Head of caudate nucleus (tissue), 42 donors: ENCODE measurements at places on chromosomes 2 and 18.
A peak's percentile ranks its signal among the peaks of the same experiment; 100 is the strongest.

GRCh38 chr18:50722311-50722710, 97.5 kb downstream of the MRO start:
- no peak for DNase-seq

- no peak for DNase-seq
These were observed 3.9 kb downstream of the RPS7 start for GRCh38 chr2:3578987-3579386.

DNA sequence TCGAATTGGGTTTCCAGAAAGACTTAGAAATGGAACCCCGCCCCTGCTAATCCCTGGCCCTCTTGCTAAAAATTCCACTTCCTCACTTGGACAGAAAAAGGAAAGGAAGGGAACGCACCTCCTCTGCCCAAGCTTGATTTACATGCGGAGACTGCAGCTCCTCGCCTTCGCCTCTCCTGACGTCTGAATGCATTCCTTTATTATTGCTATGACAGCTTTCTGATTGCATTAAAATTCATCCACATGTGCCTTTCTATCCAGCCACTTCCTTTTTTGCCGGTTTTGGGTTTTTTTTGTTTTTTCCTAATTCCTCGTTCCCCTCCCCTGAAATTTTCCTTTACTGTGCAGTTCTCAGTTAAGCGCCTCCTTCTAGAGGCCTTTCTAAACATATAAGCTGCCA, 287.8 kb downstream of the CELF4 start:
- DNase-seq = peak; percentile 63

GRCh38 chr2:85675427-85675826, 7.4 kb upstream of the SFTPB start:
- no peak for DNase-seq

- DNase-seq = peak; percentile 67
These were observed 172.2 kb upstream of the HAAO start for GRCh38 chr2:42964439-42965083.

DNA sequence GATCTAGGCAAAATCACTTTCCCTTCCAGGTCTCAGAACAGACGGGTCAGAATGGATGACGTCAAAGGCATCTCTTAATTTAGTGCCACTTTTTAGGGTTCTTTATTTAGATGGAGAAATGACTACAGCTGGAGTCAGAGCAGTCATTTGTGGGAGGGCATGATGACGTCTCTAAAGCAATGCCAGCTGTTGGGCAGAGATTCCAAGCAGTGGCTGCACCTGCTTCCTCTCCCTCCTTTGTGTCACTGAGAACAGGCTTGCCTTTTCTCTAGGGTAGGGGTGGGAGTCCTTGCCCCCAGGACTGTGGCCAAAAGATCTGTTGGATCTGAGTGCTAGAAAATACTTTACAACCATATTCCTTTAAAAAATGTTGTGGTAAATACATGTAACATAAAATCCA, 28.7 kb upstream of the SKOR2 start:
- no peak for DNase-seq

GRCh38 chr2:197152451-197153228, 157.9 kb downstream of the ANKRD44 start:
- no peak for DNase-seq

GRCh38 chr2:220393711-220394110, 766.3 kb downstream of the SLC4A3 start:
- DNase-seq = no peak

DNA sequence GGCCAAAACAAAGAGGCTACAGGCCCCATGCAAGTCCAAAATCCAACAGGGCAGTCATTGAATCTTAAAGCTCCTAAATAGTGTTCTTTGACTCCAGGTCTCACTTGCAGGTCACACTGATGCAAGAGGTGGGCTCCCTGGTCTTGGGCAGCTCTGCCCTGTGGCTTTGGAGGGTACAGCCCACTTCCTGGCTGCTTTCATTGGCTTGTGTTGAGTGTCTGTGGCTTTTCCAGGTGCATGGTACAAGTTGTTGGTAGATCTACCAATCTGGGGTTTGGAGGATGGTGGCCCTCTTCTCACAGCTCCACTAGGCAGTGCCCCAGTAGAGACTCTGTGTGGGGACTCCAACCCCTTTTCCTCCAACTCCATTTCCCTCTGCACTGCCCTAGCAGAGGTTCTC, 115.8 kb upstream of the ALKAL2 start:
- no peak for DNase-seq

- DNase-seq = no peak
These were observed 464.3 kb upstream of the ID2 start for GRCh38 chr2:8217468-8218030.

GRCh38 chr18:75134611-75134975, 74.3 kb downstream of the PTGR3 start:
- no peak for DNase-seq

GRCh38 chr18:51751901-51752300, 554.4 kb upstream of the MEX3C start:
- no peak for DNase-seq

- DNase-seq = no peak
These were observed 178.3 kb downstream of the TRIB2 start for GRCh38 chr2:12895017-12895416.

GRCh38 chr2:172215172-172215935, 112.7 kb upstream of the DLX2 start:
- peak; percentile 63 for DNase-seq

- DNase-seq = no peak
These were observed 5.1 kb downstream of the AGPS start for GRCh38 chr2:177397481-177398289.

DNA sequence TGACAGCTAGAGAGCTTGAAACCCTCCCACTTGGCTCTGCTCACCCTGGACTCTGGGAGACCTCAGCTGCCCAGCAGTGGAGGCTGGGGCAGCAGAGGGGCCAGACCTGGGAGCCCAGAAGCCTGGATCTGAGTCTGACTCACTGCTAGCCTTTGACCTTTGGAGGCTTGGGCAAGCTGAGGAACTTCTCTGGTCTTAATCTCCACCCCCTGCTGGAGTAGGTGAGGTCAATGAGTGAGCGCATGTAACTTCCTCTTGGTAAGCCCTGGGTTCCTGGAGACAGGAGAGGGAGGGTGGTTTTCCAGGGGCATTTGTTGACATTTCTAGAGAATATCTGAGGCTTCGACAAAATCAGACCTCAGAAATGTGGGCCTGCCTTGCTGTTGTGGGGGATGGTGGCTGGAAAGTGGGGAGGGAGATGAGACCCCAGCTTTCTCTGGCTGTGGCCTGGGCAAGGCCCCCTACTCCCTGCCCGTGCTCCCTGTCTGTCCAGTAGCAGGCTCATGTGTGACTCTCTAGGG, 73.0 kb upstream of the YWHAQ start:
- DNase-seq = no peak

- no peak for DNase-seq
These were observed 986.5 kb downstream of the TDRD15 start for GRCh38 chr2:22110244-22110651.

GRCh38 chr2:229980431-229981184, 58.3 kb downstream of the FBXO36 start:
- peak; percentile 28 for DNase-seq

DNA sequence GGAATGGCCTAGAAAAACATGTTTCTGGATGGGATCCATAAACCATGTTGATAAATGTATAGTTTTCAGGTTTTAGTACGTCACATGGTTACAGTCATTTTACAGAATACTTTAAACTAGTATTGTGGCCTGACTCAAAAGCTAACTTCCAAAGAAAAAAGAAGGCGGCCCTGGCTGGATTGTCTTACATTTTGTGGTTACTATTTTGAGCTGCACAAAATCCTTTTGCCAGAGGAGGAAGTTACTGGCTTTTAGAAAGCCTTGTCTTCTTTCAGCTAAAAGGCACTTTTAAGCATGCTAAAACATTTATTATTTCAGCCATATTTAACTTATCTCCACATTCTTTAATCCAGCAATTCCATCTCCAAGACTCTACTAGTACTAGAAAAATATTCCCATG, 227.9 kb downstream of the CDH2 start:
- no peak for DNase-seq

DNA sequence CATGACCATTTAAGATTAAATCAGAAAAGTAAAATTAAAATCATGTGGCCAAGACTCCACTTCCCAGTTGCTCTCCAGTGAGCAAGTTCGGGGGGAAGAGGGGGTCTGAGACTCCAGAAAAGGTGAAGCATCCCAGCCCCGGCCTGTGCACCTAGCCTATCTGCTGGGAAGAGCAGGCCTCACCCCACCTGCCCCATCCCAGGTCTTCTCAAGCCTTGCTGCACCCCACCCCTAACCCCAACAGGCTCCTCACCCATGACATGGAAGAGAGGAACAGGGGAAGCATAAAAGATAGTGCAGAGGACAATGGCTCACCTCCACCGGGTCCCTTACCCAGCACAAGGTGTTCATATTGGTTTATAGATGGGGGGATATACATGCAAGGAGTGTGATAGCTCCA, 14.6 kb downstream of the CIB4 start:
- no peak for DNase-seq

- DNase-seq = no peak
These were observed at the start of gene HOXD10 for GRCh38 chr2:176115883-176116813. Gene HOXD10 (plus strand): TSS chr2:176116778. CDS start chr2:176116834, 56 bp downstream.

DNA sequence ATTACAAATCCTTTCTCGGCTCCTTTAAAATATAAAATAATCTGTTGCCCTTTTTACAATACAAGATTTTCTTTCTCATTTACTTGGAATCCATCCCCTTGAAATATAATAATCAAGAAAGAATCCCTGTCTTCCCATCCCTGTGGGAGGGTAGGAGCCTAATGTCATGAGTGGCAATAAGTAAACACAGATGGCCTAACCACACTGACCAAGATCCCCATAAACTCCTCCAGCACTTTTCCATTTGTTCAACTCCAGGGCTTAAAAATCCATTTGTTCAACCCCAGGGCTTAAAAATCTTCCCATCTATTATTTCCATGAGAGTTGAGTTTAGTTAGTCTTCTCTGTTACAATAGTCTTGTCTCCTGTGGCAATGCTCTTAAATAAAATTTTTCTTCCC, 297.6 kb downstream of the CDH7 start:
- no peak for DNase-seq

DNA sequence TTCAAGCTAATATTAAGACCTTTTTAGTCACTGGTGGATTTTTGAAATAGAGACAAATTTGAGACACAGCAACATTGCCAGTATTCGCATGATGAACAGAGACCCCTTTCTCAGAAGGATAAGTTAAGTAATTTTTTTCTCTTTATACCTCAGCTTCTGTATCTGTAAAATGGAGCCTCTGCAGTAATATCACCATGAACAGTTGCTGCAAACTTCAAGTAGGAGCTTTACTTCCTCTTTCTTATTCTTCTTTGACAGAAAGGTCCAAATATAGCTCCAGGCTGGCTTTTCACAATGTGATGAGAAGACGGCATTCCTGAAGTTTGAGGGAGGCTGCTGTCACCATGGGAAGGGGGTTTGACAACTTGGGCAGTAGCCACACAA, 158.7 kb downstream of the TDRD15 start:
- DNase-seq = no peak

DNA sequence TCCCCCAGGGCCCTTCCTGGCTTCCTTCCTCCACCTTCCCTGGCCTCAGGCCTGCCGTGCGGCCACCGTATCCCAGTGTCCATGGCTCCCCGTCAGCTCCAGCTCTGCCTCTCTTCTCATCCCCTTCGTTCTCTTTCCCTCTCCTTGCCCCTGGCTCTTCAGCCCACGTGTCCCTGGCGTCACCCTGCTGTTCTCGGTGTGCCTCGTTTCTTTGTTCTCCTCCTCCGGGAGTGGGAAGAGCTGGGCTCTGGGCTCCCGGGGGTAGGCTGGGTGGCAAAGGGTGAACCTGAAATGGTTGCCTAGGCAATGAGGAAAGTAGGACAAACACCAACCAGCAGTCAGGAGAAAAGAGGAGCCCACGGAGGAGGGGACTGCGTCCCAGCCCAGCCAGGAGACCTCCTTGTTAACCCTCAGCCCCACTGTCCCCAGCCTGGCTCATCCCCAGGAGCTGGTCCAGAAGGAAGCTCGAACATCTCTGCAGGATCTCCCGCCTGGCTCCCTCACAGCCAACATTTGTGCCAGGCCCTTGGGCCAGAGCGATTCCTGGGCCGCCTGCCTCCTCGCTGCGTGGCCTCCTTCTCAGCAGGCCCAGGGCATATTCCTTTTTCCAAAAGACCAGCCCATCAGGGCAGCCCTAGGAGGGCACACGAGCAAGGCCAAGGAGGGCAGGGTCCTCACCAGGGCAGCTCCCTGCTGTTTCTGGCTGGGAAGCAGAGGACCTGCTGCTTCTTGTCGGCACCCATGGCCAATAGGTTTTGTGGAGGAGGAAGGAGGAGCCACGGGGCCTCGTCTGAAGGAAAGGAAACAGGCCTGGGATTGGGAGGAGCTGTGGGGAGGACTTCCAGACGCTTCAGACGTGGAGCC, 30.9 kb upstream of the DNMT3A start:
- peak; percentile 77 for DNase-seq

- no peak for DNase-seq
These were observed 155.2 kb downstream of the FBXO15 start for GRCh38 chr18:73992242-73993022.

DNA sequence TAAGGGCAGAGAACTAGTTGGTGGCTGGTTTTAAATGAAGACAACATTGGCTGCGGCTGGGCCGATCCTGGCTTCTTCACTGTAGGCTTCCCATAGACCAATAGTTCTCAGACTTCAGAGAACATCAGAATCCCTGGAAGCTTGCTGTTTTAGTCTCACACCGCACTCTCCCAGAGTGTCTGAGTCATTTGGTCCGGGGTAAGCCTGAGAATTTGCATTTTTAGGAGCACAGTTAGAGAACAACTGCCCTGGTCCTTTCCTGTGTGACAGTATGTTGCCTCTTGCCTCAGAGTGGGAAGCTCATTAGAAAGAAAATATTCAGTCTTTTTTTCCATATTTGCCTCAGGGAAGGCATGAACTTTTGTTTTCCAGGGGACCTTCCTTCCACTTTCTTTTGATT, 137.1 kb upstream of the GAREM1 start:
- no peak for DNase-seq

GRCh38 chr2:218813771-218814460, 17.7 kb downstream of the PRKAG3 start:
- no peak for DNase-seq

GRCh38 chr2:46506131-46506706, 26.9 kb downstream of the TMEM247 start:
- DNase-seq = no peak

- DNase-seq = no peak
These were observed 2.3 kb upstream of the PTPN18 start for GRCh38 chr2:130353291-130354138.

GRCh38 chr2:137997733-137998132, 33.5 kb downstream of the HNMT start:
- DNase-seq = no peak
